ENCODE measurements at places on chromosomes 7 and 10. TPM values are rescaled to one million over a fixed set of nuclear protein-coding genes. Genes with fewer than 3 reads are reported as not detected.

DNA sequence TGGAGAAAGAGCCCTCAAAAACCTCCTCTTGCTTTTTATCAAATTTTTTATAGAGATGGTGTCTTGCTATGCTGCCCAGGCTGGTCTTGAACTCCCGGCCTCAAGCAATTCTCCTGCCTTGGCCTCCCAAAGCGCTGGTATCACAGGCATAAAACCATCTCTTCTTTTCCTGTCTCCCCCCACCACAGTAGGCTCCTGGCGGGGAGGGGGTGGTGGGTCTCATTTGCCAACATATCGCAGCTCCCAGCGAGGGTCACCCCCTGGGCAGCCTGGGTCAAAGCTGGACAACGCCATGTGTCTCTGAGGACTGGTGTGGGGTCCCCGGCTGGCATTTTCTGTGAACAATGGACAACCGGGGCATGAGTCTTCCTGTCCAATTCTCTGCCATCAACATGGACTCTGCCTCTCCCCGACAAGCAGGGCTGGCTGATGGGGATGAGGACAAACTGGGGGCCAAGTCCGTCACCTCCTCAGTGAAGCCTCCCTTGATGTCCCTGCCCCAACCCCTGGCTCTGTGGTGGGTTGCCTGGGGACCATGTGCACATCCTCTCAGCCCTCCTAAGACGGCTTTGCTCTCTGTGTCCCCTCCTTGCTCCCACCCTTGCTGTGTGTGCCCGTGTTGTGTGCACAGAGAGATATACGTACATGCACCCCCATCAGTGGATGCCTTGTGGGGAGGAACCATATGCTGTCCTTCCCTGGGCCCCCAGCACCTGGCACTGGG, 86.4 kb upstream of the GNA12 start:
- no peak for DNase-seq

DNA sequence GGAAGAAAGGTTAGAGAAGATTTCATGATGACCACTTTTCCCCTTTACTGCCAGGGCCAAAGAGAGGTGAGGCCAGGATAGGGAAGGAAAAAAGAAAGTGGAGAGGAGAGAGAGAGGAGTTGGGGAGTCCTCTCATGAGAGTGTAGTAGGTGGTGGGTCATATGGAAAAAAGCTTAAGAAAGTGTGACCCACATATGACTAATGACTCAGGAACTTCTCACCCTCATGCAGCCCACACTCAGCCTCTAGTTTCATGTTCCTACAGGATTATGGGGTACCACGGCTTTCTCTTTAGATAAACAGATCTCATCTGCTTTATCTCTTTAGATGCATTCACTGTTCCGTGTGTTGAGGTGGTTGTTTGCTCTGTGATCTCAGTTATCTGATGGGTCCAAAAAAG, 462.5 kb upstream of the IGFBP3 start:
- no peak for DNase-seq

The ZNF804B gene
- not detected for total RNA-seq

The FGL2 gene
- total RNA-seq: not detected

The STEAP1 gene
- total RNA-seq: not detected
